ENCODE measurements at places on chromosomes 7 and 10.

DNA sequence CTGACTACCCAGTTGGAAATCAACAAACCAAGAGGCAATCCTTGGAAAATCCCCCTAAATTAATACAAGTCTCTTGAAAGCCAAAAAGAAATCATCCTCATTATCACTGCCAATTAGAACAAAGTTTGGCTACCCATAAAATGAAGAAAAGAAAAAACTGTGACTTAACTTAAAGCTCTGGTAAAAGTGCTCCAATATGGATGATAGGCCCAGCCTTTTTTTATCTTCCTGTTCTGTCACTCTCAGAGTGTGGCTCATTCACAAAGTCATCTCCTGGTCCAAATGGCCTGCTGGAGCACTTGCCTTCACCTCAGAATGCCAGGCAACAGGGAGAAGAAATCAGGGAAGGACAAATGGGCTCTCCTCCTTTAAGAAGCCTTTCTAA lies 155.1 kb upstream of the GHITM start:
- DNase-seq, result no peak

- no peak for DNase-seq
These were observed 37.7 kb downstream of the AGMO start for GRCh38 chr7:15524077-15524476.

- DNase-seq, result no peak
These were observed 27.8 kb downstream of the TMEM236 start for GRCh38 chr10:17779784-17780183.

GRCh38 chr7:127504715-127505114 lies 80.7 kb downstream of the GCC1 start:
- DNase-seq, result no peak

GRCh38 chr7:1931256-1931950 lies 261.3 kb downstream of the ELFN1 start:
- DNase-seq, result no peak

DNA sequence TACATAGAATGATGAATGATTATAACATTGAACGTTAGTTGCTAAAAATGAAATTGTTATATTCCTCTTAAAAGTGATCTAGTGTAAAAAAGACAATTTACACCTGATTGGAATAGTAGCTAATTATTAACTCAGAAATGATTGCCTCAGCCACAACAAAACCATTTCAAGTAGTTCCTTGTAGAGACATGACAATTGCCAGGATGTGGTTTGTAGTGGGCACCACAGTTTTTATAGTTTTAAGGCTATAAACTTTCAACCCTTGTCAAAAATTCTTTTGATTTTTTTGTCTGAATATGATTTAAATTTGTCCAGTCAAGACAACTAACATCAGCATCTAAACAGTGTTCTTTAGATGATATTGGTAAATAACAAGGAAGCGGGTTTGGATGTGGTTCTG lies 145.2 kb downstream of the SUGCT start:
- no peak for DNase-seq
